ENCODE measurements at places on chromosomes 2 and 18.
A peak's percentile ranks its signal among the peaks of the same experiment; 100 is the strongest.

DNA sequence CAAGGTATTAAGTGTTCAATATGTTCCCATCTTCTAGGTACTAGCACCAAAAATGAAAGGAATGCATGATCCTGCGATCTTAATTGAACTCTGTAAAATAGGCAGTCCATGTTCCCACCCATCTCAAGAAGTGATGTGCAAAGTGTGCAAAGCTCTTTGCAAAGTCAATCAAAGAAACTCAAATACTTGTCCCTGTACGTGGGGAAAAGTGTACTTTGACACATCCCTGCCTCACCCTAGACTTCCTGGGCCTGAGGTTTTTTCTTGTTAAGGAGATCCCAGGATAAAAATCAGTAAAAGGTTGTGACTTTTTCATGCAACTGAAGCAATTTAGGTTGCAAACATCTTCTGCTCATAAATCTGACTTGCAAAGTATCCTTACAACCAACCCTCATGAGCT lies 25.3 kb downstream of the HNRNPA3 start:
- DNase-seq, result no peak

DNA sequence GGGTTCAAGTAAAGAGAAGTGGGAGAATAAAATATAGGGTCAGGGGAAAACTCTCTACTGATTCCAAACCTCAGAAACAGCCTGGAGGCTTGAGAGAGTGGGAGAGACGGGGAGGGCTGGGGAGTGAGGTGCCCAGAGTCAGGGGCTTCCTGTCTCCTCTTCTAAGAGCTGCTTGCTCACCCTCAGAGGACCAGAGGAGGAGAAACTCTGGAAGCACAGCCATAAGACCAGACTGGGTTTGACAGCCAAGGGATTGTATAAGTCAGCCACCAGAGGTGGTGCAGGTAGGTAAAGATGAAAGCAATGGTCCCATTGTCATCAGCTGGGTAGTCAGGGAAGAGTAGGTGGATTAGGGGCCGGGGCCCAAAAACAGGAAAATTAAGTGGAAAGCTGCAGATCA lies 259.4 kb downstream of the TNS1 start:
- no peak for DNase-seq

- DNase-seq, result no peak
Measured at GRCh38 chr2:96954011-96954846, 32.2 kb downstream of the FAM178B start.

DNA sequence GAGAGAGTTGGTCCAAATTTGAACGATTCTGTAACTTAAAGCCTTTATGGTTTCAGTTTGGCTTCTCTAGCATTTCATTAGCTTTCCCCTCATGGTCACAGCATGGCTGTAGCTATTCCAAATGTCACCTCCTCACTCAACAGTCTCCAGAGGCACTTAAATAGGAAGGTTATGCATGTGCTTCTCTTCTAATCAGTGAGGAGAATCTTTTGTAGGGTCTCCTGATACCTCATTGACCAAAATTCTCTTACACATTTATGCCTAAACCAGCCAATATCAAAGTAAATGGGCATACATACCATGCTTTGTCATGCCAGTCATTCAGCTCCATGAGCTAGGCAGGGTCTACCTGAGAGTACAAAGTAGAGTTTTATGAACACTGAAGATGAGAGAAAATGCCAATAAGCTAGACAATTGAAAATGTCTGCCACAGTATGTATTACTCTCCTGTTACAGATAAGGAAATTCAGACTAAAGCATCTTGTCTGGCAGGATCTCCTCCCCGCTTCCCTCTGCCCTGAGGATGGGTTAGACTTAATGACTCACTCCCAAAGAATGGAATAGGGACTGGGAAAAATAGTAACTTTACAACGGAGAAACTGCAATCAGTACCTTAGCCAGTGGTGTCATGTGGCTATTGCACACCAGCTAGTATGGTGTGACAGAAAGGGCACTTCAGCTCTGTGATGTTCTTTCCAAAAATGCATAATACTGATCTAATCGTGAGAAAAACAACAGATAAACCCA lies 15.4 kb downstream of the DSG2 start:
- DNase-seq, result peak; percentile 12

DNA sequence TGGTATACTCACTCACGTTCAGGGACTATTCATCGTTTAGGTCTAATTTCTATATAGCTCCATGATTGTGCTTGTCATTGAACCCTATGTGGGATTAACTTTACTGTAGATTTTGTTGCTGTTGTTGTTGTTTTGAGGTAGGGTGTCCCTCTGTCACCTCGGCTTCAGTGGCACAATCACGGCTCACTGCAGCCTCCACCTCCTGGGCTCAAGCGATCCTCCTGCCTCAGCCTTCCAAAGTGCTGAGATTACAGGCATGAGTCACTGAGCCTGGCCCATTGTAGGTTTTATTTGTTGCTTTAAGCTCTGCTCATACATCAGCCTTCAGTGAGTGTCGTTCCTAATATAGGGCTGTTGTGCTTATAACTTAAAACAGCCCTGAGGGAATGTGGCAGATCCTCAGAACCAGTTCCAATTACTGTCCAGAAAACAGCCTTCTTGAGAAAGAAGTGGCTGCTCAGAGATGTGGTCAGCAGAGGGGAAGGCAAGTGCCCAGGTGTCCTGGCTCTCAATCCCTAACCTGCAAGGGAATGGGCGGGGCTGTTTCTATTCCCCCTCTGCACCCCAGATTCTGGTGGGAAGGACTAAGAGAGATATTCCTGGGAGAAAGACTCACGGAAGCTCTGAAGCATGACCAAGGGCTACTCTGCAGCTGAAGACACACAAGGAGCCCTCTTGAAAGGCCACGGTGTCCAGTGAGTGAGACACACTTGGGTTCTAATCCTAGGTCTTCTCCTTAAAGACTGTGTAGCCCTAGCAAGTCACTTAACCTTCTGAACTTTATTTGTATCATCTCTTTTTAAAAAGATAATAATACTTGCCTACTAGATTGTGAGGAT lies 79.6 kb upstream of the LCLAT1 start:
- no peak for DNase-seq

DNA sequence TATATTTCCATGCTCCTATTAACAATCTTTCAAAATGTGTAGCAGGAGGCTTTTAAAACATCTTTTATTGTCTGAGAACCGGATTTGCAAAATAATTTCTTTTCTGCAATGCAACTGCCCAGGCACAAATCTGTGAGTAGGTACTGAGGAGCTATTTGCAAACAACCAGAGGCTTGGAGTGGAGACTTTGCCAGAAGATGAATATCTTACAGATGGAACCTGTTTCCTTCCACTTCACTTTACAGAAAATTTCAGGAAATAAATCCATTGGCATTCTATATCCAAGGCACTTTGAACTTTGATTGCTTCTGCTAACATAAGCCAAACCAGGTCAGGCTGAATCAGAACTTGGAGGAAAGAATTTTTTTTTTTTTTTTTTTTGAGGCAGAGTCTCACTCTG lies 237.4 kb upstream of the REV1 start:
- no peak for DNase-seq

DNA sequence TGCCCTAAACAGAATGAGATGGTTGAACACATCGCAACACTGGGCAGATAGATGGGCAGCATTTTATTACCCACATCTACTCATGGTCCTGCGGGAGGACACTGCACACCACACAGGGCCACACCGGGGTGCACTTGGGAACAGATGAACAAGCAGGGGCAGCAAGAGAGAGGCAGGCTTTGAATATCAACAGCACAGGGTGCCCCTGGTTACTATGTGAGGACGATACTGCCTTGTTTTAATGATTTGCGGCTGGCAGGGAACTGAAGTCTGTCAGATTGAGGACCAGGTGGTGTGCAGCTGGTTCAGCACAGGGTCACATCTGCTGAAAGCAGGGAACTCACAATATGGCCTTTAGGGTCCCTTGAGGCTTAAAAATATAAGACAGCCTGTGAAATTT lies 195.7 kb downstream of the PIEZO2 start:
- DNase-seq, result no peak

- DNase-seq, result no peak
Measured at GRCh38 chr2:10566018-10566417, 117.9 kb upstream of the ODC1 start.

DNA sequence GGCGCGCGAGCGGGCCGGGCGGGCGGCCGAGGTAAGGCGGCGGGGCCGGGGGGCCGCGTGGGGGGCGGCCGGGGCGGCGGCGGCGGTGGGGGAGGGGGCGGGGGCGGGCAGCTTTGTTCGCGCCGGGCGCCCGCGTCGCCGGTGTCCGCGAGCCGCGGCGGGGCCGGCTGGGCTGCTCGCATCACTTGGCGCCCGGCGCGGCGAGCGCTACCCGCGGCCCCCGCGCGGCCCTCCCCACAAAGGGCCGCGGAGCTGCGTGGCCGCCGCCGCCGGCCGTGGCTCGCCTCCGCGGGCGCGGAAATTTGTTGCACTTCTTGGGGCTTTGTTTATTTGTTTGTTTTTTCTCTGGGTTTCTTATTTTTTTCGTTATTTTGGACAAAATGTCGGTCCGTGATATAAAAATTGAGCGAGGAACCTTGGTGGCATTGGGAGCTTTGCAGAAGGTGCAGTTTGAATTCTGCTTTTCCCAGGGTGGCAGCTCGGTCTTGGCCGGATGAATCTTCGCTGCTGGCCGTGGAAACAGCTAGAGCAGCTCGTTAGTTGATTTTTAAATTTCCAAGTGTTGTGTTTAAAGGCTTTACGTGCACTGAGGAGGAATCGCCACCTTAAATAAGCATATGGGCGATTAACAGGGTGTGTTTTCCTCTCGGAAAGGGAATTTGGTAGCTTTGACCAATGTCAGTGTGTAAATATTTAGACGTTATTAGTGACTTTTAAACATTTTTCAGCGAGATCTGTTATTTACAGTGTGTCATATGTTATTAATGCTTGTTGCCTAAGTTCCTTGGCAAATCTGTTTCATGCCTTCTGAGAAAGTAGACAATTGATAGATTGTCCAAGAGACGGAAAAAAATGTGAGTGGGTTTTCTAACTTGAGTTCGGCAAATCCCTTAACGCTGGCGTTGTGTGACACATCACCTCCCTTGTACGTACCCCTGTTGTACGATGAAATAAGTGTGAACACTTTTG lies 822 bp downstream of the UBE2E3 start:
- DNase-seq, result no peak

- no peak for DNase-seq
Measured at GRCh38 chr2:134397146-134397896, 143.4 kb downstream of the MGAT5 start.

DNA sequence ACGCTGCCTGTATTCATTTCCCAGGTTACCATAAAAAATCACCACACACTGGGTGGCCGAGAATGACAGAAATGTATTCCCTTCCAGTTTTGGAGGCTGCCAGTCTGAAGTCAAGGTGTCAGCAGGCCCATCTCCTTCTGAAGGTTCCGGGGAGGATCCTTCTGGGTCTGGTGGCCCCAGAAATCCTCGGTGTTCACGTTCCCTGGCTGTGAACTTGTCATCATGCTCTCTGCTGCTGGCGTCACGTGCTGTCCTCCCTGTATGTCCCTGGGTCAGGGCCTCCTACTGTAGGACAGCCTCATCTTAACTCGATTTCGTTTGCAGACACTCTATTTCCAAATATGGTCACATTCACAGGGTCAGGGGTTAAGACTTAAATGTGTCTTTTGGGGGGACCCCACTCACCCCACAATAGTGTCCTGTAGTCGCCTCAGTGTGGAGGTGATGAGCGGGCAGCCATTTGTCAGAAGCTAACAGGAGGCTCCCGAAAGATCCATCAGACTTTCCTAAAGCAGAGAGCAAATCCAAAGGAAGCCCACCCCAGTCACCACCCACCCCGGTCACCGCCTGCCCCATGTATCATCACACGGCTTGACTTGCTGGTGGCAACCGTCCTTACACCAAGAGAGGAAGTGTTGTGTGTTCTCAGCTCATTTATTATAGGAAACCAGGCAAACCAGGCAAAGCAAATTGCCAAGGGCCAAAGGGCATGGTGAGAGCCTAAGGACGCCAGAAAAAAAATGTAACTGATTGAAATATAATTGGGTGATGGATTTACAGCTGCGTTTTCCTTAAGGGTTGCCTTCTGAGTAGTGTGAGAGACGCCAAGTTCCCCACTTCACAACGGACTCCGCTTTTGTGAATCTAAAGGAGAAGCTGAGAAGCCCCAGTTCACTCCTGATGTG lies 148.8 kb upstream of the ZNF236 start:
- DNase-seq, result no peak

DNA sequence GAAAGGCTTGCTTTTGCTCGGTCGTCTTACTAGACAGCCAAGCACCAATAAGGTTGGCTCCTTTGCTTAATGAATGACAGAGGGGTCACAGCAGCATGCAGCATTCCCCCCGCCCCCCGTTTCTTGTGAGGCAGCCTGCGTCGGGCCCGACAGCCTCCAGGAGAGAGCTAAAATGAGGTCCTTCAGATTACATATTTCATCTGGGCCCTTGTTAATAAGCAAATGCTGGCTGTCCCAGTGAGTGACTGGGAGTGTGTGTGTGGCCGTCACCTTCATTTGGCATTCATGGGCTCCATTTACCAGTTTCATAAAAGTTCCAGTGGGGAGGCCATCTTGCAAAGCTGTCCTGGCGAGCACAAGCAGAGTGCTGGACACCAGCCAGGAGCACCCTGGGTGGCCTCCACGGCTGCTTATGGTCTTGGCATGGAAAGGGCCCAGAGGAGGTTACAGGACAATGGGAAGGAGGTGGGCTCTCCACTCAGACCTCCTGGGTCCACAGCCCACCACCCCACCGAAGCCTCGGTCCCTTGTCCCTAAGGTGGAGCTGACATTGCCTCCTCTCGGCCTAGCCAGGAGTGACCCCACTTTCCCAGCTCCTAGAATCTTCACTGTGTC lies 37.2 kb downstream of the ODC1 start:
- no peak for DNase-seq

- DNase-seq, result no peak
Measured at GRCh38 chr2:133421516-133422324, 146.5 kb downstream of the NCKAP5 start.

GRCh38 chr2:96505231-96505889 lies at the start of gene NEURL3:
TSS of gene NEURL3 (minus strand) at chr2:96505357. CDS start at chr2:96505286, 71 bp downstream.
- no peak for DNase-seq

DNA sequence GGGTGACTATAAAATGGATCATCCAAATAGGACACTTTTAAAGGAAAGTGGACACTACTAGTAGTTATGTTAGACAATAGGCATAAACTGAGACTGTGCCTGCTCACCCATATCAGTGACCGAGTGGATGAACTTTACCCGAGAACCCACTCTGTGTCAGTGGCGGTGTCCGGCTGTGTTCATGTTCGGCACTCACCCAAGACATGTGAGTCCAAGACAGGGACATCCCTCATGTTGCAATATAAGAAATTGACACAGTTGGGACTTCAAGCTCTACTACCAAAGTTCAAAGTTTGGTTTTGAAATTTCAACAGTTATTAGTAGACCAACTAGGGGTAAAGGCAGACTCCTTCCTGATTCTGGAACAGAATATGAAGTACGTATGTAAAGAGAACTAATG lies 326.3 kb upstream of the TNP1 start:
- DNase-seq, result no peak

GRCh38 chr2:238869-239268 lies 25.0 kb downstream of the SH3YL1 start:
- no peak for DNase-seq

DNA sequence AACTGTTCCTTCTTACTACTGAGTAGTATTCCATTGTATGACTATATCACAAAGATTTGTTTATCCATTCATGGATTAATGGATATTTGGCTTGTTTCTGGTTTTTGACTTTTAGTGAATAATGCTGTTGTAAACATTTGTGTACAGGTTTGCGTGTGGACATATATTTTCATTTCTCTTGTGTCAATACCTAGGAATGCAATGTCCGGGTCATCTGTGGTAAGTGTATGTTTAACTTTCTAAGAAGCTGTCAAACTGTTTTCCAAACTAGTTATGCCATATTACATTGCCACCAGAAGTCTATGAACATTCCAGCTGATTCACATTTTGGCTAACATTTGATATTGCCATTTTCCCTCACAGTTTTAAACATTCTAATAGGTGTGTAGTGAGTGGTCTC lies 29.1 kb upstream of the SLC16A14 start:
- DNase-seq, result no peak

- DNase-seq, result no peak
Measured at GRCh38 chr2:18752667-18753422, 163.5 kb upstream of the NT5C1B start.

Data from smooth muscle cell of the brain vasculature (primary cell).